ENCODE measurements at places on chromosomes 3 and 15.

DNA sequence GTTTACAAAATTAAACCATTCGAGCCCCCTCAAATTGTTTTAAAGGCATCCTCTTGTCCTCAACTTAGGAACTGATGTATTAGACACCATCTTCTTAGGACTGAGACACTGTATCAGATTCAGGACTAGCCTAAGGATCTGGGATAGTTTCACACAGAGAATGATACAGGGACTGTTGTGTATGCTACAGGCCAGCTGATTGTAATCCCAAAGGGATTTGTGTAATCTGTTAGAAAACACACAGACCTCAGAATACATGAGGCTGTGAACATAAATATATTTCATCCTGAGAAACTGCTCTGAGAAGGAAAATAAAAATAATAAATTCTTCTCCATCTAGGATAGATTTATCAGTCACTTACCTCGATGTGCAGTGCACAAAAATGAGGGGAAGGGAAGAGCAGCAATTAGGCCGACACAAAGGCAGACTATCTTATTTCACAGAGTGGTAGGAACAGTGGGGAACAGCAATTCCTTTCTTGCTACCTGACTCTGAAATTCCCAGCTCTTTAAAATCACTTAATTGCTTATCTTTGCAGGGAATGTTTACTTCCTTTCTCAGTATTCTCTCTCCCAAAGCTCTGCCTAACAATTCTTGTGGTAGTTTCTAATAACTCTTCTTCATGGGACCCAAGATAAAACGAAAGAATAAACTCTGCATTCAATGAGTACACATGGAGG, 322.5 kb downstream of the MAGI1 start:
- DNase-seq, result no peak

- DNase-seq, result no peak
Measured at GRCh38 chr3:114451051-114451451, 157.2 kb downstream of the TIGIT start.

DNA sequence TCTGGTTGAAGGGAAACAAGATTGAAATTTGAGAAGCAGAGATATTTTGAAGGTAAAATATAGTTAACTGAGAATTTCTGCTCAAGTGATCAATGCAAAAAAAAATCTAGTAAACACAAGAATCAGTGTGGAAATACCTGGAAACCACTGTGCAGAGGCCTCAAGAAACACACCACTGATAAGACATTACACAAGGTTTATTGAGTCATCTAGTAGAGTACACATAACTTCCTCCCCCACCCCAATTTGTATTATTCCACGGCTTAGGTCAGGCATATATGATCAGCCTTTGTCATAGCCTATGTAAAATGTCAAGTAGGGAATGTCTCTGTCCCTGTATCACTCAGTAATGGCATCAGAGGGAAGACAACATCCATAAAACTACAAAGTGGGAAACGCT, 447.8 kb upstream of the BCHE start:
- no peak for DNase-seq

GRCh38 chr3:41276191-41276590, 76.9 kb downstream of the CTNNB1 start:
- no peak for DNase-seq
